ENCODE measurements at places on chromosomes 16 and 17.
A peak's percentile ranks its signal among the peaks of the same experiment; 100 is the strongest.

GRCh38 chr16:88491560-88492310, 38.7 kb downstream of the ZFPM1 start:
- no peak for DNase-seq

GRCh38 chr16:30444231-30445148, 1.2 kb downstream of the SEPHS2 start:
- no peak for DNase-seq

GRCh38 chr16:81498351-81498750, 53.7 kb downstream of the CMIP start:
- DNase-seq, result no peak

DNA sequence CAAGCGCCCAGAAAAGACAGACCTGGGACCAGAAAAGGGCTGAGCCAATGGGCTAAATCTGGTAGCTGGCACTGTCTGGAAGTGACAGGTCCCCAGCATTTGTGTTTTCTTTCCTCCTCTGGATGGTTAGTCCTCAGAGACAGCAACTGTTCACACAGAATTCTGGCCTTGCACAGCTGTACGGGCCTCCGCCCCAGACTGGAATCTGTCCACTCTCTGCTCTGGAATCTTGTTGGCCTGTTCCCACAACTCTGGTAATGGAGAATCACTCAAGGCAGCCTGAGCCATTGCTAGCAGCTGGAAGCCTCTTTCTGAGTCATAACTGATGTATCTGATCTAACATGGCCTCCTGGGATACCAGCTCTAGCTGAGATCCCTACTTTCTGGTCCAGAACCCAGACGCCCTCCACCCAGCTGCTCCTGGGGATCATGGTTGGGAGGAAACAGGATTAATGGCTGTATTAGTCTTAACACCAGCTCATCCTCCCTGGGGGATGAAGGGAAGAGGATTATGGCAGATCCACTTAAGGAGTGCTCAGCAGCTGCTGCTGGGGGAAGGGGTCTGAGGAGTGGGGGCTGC, 9.1 kb downstream of the ZNF668 start:
- peak; percentile 66 for DNase-seq

DNA sequence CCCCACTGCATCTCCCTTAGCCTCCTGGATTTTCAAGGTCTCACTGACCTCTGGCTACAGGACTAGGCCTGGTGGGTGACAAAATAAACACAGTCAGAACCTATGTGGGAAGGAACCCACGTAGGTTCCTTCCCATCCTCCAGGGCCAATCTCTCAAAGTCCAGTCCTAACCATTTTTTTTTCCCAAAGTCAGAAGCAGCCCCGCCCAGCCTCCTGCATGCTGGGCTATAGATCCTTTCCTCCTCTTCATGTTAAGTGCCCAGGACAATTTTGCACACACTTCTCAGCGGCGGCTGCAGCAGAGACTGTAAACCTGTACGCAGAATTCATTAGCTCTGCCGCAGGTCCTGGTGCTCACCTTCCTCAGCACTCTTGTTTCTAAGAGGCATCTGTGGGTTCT, 285.8 kb downstream of the NPIPA8 start:
- no peak for DNase-seq

GRCh38 chr16:75864243-75864642, 138.0 kb upstream of the CPHXL start:
- DNase-seq, result no peak

DNA sequence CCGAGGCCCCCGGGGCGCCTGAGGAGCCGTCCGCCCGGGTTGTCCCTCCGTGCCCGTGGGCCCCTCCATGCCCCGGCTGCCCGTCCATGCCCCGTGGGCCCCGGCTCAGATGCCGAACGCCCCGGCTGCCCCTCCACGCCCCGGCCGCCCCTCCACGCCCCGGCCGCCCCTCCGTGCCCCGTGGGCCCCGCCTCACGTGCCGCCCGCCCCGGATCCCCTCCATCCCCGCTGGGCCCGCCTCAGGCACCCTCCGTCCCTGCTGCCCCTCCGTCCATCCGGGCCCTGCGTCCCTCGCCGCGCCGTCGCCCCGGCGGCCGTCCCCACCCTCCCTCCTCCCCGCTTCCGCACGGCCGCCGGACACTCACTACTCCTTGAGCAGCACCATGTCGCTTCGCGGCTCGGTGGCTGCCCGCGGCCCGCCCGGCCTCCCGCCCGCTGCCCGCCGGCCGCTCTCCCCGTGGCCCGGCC, 382 bp downstream of the PITPNA start:
- no peak for DNase-seq

- DNase-seq, result no peak
Observed at GRCh38 chr17:29603109-29603674, 10.3 kb downstream of the ANKRD13B start.

DNA sequence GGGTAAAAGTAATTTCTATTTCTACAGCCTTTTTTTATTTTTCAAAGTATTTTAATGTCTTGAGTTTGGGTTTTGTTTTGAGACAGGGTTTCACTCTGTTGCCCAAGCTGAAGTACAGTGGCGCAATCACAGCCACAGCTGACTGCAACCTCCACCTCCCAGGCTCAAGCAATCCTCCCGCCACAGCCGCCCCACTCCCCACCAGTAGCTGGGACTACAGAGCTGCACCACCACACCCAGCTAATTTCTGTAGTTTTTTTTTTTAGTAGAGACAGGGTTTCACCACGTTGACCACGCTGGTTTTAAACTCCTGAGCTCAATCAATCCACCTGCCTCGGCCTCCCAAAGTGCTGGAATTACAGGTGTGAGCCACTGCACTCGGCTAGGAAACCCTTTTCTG, 44.0 kb downstream of the TUBD1 start:
- no peak for DNase-seq

DNA sequence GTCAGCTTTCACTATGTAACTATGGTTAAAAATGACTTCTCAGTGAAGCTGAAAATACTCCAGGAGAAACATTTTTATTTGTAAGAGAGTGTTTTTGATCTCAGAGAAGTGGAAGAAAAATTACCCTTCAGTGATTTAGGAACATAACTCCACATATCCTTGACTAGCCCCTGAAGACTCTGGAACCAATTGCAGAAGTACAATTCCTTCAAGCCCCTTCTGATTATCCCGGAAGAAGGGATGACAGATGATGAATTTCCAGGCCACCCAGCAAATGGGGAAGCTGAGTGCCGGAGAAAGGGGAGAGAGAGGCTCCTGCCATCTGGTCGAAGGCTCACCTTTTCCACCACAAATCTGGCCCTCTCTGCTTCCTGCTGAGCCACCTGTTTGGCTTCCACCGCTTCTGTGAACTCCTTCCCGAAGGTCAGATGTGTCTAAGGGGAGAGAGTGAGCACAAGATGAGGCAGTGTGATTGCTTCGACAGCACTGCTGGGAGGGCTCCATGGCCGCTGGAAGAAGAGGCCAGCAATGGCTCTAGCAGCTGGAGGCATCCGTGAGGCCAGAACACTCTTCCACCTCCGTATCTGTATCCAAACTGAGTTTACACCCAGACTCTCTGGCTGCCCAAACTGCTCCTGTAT, 8.1 kb downstream of the PHB1 start:
- DNase-seq, result no peak

GRCh38 chr16:50731989-50732832, 9.7 kb upstream of the CYLD start:
- DNase-seq, result no peak

- DNase-seq, result no peak
Observed at GRCh38 chr17:68318103-68318991, 27.1 kb downstream of the ARSG start.

DNA sequence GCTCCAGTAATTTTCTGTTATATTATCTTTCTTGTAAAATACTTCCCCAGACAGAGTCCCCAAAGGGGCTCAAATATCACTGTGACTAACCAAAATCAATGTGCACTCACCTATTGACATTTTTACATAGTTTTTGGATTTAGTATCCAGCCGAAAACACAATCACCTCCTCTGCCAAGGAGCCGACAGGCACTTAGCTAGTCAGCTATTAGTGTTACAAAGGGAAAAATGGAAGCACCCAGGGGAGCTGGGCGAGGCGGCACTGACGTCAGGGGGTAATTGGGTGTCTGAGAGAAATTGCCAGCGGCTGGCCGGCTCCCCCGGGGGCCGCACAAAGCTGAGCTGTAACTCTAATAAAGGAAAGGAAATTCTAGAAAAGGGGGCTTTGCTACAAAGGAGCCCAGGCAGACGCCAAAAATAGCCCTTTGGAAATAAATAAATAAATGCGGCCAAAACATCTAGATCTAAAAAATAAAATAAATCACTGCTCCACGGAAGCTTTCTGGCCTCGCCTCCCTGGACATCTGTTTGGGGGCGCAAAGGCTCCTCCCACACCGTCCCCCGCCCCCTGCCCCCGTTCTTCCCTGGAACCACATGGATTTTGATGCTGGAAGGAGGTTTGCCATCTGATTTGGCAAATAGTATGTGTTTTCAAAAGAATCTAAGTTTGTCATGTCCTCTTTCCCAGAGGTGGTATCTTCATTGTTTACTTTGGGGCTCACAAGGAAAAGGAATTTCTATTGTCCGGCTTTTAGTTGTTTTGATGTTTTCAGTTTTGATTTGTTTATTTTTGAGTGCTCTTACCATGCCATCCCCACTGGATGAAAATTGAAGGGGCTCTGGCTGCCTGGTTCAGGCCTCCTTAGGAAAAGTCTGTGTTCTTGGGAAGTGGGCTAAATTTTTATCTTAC, 156.7 kb downstream of the ZNF423 start:
- no peak for DNase-seq

DNA sequence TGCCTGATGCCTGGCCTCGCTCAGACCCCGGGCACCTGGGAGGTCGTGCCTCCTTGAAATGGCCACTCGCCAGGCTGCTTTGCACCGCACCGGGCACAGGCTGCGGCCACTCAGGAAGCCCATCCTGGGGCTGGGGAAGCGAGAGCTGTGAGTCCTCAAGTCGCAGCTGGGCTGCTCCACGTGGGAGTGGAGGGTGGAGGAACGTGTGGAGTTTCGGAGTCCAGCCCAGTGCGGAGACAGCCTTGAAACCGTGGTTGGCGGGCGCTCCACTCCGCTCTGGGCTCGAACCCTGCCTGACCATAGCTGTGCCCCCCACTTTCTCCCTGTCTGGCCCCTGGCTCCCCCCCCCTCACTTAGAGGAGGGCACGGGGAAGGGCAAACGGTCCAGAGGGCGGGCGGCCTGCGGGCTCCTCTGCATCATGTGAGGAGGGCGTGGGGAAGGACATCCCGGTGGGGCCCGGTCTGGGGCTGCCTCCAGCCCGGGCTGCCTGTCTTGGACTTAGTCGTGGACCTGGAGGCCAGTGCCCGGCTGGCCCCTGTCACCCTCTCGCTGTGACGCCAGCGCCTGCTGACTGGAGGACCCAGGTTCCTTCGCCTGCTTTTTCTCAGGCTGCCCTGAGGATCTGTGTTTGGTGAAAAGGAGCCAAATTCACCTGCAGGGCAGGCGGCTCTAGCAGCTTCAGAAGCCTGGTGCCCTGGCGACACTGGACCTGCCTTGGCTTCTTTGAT, 2.5 kb downstream of the UBE2I start:
- DNase-seq, result no peak

GRCh38 chr17:48121923-48122664, 14.5 kb downstream of the SNX11 start:
- DNase-seq, result no peak

DNA sequence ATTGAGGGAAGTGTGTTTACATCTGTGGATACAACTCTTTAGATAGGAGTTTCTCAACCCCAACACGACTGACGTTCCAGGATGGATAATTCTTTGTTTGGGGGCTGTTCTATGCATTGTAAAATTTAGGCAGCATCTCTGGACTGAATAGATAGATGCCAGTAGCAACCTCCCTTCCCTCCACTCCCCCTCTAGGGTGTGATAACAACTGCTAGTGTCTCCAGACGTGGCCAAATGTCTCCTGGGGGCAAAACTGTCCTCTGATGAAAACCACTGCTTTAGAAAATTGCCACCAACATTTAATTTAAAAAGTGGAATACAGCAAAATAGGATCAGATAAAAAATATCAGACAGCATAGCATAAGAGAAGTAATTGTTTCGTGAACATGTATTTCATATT, 79.9 kb downstream of the HS3ST3A1 start:
- no peak for DNase-seq

- DNase-seq, result no peak
Observed at GRCh38 chr17:70190959-70191805, 21.9 kb downstream of the KCNJ2 start.

DNA sequence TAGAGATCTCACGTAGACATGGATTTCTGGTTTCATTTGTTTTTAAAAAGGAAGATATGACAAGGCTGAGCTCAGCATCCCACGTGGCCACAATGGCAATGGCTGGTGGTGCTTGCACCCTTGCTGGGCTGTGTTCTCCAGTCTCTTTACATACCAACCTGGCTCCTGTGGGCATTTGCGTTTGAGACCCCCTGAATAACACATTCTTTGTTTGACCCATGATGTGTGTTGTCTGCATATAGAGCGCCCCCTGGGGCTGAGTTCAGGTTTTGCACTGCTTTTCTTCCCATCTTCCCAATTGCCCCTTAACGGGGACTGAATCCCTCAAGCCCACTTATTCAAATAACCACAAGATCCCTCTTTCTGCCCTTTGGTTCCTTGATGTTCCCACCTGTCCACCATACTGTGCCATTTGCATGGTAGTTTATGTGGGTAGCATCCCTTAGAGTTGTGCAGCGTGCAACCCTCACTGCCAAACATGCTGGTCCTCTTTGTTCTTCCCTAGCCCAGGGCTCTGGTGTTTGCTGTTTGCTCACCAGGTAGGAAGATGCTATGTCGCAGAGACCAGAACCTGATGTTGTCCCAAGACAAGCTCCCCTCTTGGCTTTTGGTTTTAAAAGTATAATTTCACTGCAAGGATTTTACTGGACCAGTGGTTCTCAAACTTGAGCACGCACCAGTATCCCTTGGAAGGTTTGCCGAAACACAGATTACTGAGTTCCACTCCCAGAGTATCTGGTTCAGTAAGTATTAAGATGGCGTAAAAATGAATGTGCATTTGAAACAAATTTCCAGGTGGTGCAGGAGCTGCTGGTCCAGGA, 38.5 kb upstream of the NKD1 start:
- no peak for DNase-seq

DNA sequence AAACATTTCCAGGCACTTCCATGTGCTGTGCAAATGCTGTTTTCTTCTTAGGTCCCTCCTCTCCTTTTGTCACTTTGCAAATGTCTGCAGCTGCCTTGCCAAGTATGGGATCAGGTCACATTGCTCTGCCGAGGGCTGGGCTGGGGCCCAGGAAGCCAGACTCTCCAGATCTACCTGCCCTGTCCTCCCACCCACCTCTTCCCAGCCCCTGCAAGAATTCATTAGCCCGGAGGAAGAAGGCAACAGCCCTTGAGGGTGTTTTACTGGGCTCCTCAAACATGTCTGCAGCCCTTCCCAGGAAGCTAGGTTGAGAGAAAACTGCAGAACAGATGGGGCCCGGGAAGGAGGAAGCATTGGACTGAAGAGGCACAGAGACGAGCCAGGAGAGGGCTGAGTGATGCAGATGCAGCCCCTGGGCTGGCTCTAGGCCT, 47.1 kb downstream of the WSB1 start:
- no peak for DNase-seq

- DNase-seq, result no peak
Observed at GRCh38 chr17:77229786-77230435, 89.1 kb downstream of the SEC14L1 start.
